ENCODE measurements at places on chromosomes 5 and 9.

DNA sequence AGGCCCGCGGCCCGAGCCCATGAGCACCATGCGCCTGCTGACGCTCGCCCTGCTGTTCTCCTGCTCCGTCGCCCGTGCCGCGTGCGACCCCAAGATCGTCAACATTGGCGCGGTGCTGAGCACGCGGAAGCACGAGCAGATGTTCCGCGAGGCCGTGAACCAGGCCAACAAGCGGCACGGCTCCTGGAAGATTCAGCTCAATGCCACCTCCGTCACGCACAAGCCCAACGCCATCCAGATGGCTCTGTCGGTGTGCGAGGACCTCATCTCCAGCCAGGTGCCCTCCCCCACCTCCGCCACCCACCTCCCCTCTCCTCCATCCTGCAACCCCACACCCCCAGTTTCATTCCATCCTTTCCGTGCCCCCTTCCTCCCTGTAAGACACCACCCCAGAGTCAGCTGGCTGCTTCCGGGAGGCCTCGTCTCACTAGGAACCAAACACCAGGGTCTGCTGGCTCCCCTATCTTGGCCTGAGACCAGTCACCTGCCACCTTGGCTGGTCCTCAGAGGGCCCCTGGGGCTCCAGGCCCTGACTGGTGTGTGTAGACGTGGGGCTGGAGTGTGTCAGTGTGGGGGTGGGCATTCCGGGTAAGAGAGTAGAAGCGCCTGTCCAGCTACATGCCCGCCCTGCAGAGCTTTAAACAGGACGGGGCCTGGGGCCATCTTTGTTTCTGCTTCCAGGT, 655 bp downstream of the GRIN1 start:
- DNase-seq = no peak

GRCh38 chr9:6681957-6682501, 36.5 kb upstream of the GLDC start:
- DNase-seq = no peak

DNA sequence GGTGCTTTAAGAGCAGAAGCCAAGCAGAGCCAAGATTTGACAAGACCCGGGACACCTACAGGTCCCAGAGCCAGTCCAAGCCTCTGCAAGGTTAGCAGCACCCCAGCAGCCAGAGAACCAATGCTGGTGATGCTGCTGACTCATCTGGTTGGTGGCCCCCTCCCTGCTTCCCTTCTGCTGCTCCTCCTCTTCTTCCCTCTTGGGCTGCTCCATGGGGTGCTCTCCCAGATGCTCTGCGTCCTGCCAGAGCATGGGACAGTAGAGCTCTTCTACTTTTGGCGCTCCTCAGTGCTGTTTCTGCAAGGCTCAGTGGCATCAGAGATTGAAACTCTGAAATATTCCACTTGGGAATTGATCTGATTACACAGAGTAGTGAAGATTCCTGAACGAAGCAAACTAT, 76.1 kb upstream of the SAP30L start:
- peak; percentile 73 for DNase-seq

DNA sequence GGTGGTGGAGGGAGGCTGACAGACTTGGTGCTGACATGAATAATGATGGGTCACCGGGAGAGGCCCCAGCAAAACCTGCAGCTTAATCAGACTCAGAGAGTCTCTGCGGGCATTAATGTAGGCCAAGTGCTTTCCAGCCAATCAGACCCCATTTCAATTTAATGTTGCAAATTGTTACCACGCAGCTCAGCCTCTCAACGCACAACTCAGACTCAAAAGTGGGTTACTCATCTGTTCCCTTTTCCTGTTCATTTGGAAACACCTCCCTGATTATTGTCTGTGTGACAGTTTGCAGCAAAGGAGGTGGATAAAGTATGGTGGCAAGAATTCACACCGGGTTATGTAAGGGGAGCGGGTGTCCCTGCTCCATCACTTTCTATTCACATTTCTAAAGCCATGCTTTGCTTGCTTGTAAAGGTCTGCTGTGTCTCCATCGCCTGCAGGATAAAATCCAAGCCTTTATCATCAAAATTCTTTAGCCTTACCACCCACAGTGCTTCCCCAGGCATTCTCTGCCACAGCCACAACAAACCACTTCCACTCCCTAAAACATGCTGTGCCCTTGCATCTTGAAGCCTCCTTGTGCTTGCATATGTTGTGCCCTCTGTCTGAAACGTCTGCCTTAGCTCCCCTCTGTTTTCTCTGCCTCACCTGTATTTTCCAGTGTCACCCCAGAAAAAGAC, 156.5 kb downstream of the ASTN2 start:
- peak; percentile 13 for DNase-seq

DNA sequence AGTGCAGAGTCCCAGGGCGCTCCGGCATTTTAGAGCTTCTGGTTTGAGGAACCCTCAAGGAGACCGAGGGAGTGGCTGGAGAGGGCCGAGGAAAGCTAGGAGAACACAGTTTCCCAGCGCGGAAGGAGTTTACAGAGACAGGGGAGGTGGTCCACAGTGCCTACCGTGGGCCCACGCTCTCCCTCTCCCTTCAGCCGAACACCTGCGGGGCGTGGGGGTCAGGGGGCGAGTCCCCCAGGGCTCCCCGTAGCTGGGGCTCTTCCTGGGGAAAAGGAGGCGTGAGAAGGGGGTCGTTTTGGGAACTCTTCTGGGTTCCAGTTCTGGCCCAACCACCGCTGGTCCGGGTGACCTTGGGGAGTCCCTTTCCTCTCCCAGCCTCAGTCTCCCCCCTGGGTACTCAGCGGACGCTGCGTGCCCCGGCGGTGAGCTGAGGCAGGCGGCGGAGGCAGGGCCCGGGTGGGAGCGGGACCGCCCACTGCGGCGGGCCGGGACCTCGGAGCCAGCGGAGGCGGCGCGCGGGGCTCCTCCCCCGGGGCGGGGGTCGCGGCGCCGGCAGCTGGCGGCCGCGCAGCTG, 368 bp upstream of the FRMPD1 start:
- no peak for DNase-seq

GRCh38 chr9:73116031-73116430, 35.6 kb upstream of the ANXA1 start:
- peak; percentile 80 for DNase-seq

DNA sequence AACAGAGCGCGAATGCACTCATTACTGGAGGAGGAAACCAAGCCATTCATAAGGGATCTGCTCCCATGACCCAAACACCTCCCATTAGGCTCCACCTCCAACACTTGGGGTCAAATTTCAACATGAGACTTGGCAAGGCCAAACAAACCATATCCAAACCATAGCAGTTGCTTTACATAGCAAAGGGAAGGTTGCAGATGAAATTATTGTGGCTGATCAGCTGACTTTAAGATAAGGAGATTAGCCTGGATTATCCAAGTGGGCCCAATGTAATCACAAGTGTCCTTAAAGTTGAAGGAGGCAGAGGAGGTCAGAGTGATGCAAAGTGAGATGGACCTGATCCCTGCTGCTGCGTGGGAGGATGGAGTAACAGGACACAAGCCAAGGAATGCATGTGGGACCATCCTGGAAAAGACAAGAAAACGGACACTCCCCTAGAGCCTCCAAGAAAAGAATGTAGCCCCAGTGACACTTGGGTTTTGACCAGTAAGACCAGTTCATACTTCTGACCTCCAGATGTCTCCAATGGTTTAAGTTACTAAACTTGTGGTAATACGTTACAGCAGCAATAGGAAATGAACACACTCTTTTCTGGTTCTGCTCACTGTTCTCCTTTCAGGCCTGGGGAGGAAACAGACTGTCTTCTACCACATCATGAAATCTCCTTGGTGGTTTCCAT, 167.3 kb downstream of the GNAQ start:
- no peak for DNase-seq

All from fibroblast of skin of back (primary cell).